ENCODE measurements at places on chromosomes 7 and 10.

DNA sequence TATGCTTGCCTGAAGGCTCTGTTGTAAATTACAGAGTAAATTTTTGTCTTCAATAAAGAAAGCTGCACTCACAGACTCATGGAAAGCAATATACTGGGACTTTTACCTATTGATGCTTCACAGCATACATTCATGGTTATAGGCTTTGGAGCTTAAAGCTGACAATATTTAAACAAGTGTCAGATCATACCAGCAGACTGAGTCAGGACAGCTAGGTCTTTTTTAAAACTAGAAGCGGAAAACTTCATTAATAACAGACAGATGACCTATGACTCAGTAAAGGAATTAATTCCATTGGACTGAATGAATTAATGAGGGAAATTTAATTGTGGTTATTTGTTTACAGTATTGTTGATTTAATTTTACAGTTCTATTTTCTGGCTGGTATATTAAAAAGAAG, 165.8 kb upstream of the DGKB start:
- no peak for DNase-seq

GRCh38 chr7:1967512-1968396, 265.0 kb downstream of the MAD1L1 start:
- DNase-seq: no peak

DNA sequence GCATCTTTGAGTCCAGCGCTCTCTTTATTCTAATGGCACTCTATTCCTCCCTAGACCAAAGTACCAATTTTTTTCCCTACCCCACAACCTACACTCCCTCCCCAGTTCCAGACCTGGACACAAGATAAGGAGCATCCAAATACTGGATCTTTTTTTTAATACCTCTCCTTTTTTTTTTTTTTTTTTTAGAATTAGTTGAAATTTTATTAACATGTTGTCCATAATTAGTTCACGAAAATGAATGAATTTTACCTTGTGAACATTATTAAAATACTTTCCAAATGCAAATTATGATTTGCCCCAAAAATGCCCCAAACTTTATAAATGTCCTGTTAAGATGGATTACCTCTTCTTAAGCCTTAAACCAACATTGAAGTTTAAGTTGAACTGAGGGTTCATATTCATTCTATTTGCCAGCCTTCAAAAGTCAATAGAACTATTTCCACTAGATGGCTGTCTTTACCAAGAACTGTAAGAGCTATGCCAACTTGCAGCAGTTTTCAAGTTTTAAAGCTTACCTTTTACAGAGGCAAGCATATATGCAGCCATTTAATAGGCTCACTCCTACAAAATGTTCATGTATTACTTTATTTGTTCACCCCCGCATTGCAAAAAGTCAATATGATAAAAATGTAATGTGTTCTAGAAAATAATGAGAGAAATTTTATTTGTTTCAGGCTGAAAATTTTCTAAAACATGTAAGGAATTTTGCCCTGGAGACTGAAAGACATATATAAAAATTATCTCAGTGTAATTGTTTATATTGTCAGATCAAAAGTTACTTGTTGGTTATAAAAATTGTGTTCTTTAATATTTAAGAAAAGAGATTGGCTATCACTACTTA, 39.7 kb upstream of the TNKS2 start:
- DNase-seq: peak; percentile 87

DNA sequence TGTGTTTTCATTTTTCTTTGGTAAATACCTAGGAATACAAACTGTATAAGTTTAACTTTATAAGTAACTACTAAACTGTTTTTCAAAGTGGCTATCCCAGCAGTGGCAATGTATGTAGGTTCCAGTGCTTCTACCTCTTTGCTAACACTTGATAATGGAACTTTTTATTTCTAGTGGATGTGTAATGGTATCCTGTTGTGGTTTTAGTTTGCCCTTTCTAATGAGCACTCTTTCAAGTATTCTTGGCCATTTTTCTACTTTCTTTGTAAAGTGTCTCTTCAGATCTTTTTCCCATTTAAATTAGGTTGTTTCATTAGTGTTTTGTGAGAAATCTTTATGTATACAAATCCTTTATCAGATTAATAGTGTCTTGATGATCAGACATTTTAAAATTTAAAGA, 4.6 kb downstream of the KIF20B start:
- no peak for DNase-seq

GRCh38 chr7:122770686-122771335, 68.1 kb upstream of the RNF148 start:
- DNase-seq: no peak

- DNase-seq: no peak
Observed at GRCh38 chr7:75617634-75618234, 121.0 kb downstream of the HIP1 start.

DNA sequence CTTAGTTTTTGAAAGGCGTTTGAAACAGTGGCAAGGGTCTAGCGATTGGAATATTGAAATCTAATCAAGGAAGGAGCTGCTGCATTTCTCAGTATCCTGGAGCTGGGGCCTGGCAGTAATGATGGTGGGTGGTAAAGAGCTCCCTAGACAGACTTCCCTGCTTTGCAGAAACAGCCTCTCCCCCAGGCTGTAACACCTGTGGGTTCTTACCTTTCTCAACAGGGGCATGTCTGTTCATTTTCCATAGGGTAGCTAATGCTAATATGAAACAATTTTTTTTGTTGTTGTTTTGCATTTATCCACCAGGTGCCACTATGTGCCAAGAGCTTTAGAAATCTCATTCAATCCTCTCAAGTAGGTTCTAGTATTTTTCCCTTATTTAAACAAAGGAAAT, 345.5 kb downstream of the REEP3 start:
- peak; percentile 58 for DNase-seq

GRCh38 chr10:101114646-101115045, 16.5 kb upstream of the TLX1 start:
- no peak for DNase-seq

DNA sequence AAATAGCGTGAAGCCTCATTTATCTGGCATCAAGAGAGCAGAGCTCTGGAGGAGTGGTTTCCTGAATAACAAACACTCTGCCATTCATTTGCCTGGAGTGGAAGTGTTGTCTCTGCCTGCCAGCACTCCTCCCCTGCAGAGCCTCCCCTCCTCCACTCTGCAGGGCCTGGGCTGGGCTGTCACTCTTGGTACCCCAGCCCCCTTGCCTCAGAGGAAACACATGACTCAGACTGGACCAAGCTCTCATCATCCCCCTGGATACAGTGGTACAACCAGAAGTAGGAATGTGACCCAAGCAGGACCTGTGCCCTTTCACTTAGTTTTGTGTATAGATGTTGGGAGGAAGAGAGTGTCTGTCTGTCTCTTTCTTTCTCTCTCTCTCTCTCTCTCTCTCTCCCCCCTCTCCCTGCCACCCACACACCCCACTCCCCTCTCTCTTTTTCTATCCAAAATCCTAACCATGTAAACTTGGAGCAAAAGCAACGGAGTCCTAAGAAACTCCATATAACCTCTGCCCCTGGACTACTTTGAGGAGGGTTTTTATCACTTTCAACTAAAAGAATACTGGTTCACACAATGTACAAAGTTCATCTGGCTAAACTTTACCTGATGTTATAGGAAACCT, 43.9 kb downstream of the DOCK4 start:
- no peak for DNase-seq

GRCh38 chr7:149680331-149681025, 92.9 kb downstream of the ZNF467 start:
- DNase-seq: no peak

- DNase-seq: peak; percentile 18
Observed at GRCh38 chr10:58393317-58393716, 8.1 kb downstream of the TFAM start.

GRCh38 chr10:11164551-11164802, 146.8 kb downstream of the CELF2 start:
- no peak for DNase-seq

GRCh38 chr10:63667596-63668480, 146.6 kb downstream of the REEP3 start:
- no peak for DNase-seq

GRCh38 chr7:118218413-118219156, 5.9 kb upstream of the ANKRD7 start:
- no peak for DNase-seq

Data from RKO (cell line).